ENCODE measurements at places on chromosomes 11 and 22.

DNA sequence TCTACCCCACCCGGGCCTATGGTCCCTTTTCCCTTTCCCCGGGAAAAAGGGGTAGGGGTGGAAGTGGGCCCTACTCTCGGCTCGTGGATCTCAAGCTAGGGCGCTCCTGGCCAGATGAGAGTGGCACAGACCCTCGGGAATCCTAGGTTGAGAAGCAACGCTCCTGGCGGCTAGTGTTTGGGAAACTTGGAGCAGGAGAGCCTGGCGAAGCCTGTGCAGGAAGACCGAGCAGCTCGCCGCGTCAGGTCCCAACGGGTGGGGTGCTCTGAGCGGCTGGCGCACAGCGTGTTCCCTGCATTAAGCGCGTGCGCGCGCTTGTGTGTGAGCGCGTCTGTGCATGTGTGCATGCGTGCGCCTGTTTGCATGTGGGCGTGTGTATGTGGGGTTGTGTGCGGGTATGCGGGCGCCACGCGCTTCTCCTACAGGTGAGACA lies 7.1 kb upstream of the FLI1 start:
- peak; percentile 60 for DNase-seq

DNA sequence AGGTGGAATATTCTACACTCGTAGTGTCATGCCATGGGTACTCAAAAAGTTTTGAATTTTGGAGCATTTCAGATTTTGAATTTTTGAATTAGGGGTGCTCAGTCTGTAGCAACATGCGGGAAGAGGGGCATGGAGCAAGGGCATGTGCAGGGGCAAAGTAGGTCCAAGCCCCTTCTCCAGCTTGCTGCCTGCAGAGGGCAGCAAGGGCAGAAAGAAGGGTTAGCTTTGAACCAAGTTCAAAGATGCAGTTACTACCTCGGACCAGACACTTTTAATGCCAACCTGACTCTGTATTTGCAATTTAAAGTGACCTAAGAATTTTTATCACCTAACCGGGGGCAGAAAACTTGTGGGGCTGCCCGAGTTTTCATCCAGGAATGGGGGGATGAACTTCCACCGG lies 68.2 kb downstream of the CD82 start:
- DNase-seq = no peak

- DNase-seq = no peak
These were observed 98.3 kb downstream of the TYR start for GRCh38 chr11:89275966-89276365.

DNA sequence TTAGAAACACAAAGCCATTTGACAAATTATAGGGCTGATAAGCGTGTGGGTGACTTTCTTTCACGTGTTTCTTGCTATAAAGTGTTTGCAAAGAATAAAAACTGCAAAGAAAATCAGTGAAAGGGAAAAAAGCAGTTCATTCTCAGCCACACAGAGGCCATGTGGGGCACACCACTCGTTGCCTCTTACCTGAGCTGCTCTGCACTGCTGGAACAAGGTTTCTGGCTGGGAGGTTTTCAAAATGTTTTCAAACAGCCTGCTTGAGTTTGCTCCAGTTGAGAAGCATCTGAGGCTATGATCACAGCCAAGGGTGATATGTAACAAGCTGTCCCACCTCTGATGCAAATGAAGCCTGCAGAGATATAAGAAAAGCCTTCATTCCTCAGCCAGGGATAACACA lies 14.7 kb upstream of the VSIG10L2 start:
- no peak for DNase-seq

DNA sequence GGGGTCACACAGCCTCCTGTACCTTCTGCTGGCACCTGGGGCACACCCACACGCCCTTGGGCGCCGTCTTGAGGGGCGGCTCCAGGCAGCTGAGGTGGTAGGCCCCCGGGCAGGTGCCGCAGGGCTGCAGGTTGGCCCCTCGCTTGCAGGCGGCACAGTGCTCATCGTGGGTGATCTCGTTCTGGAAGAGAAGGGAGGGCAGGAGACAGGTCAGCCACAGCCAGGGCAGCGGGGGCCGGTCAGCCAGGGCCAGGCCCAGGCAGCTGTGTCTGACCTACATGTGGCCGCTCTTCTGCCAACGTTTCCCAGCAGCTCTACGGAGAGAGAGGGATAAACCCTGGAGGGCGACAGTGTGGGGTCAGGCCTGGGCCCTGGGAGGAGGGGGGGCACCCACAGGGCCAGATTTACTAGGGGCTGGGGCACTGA lies 121.9 kb downstream of the PHF21B start:
- peak; percentile 20 for DNase-seq

DNA sequence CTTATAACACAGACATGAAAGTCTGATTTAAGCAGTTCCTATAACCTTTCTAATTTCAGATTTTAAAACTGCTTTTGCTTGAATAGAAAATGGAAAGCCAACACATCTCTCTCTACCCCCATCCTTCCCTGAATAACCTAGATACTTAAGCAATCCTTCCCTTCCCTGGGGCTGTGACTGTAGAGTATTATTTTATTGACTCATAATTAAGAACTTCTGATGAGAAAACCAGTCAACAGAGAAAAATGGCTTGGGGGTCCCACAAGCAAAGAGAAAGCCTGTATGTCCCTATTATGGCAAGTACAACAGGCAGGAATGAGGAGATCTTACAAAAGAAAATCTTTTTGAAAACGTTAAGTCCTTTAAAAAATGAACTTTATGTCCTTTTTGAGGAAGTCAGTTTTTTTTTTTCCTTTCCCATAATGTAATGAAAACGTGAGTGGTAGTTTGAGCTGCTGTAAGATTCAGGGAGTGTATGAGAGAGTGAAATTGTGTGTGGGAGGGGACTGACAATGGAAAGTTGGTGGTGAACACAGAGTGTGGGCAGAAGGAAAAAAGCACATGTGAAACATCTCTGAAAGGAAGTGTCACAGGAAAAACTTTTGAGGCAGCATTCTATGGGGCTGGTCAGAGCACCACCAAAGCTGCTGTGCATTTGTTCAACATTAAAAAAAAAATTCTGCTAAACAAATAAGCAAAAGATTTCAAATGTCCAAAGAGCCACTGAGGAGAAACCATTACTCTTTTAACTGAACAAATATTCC lies 154.6 kb downstream of the MAML2 start:
- no peak for DNase-seq

DNA sequence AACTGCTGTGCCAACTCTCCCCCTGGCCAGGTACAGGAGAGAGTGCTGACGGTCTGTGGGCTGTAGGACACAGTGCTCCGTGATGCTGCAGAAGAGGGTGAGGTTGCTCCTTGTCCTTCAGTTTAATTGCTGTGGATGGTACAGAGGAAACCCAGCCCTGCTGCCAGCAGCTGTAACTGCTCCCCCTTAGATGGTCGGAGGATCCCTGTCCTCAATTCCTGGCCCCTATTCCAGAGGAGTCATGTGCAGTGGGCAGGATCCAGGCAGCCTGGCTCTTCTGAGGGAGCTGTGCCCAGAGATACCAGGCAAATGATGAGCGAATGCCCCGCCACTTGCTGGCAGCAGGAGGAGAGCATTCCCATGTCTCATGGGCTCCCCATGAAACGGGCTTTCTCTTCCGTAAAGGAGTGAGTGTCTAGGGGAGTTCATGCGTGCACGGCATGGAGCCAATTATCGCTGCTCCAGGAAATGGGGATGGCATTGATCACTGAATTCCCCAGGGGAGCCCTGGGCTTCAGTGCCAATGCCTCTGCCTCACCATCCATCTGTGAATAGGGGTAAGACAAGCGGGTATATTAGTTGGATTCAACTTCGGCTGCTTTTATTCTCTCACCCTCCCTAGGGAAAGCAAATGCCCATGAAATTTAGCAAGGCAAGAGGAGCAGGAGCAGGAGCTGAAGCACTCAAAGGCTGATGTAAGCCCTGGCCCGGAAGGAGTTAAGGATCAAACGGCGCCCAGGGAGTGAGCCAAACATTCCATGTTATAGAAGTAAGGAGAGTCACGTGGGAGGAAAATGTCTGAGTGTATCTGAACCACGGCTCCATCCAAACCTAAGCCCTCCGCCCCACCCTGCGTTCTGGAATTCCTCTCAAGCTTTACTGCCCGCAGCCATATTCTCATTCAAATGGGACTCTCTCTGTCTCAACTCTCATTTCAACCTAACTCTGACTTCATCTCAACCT lies 51.0 kb upstream of the CSNK2A3 start:
- no peak for DNase-seq

DNA sequence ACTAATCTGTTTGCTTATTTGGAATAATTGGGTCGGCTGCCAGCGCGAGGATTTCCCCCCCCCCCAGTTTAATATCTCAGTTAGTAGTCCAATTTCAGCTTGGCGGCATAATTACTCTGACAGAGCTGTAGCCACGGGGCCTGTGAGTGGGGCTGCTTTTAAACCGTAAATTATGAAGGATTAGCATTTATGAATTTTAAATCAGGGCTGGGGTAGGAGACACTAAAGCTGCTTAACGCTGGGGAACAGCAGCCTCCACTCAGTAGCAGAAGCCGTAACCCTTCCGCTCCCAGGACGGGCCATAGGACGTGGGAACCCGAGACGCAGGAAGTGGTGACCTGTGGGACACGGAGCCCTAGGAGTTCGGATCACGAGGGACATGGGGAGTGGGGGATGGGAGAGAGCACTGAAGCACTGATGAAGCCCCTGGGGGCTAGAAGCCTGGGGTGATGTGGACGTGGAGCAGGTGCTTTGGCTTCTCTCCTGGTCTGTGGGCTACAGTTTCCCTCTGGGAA lies 66.2 kb upstream of the LMO1 start:
- DNase-seq = no peak

GRCh38 chr11:115286614-115287013 lies 217.6 kb downstream of the CADM1 start:
- DNase-seq = no peak

GRCh38 chr11:109940816-109941215 lies 152.4 kb upstream of the ZC3H12C start:
- no peak for DNase-seq

GRCh38 chr11:116727990-116728389 lies 44.8 kb downstream of the BUD13 start:
- no peak for DNase-seq

DNA sequence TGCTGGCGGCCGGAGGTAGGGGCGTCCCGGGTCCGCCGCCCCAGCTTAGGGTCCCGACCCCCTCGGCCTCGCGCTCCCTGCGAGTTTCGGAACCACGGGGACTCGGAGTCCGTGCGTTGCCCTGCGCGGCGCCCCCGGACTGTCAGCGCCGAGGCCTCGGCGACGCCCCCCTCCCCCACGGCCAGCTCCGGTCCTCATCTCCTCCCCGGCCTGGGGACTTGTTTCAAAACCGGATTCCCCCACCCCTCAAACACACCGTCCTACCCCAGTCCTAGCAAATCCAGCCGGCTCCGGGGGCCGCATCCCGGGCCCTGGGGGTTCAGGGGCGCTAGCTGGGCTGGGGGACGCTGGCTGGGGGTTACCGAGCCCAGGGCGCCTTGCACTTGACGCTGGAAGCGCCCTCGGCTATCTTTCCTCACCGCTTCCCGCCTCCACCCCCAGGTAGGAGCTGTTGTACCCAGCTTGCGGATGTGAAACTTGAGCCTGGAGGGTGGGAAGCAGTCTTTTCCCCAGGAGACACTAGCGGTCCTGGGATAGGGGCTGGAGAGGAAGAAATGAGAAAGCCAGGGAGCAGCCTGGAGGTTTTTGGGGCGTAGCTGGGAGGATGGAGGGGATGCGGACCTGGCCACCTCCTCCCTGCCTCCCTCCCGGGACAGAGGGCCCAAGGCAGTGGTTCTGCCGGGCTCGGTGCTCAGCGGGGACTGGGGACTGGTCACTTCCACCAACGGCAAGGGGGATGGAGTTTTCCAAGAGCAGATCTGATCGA lies 550 bp downstream of the FBLN1 start:
- DNase-seq = peak; percentile 46

GRCh38 chr11:62129590-62130282 lies 5.9 kb downstream of the INCENP start:
- no peak for DNase-seq

DNA sequence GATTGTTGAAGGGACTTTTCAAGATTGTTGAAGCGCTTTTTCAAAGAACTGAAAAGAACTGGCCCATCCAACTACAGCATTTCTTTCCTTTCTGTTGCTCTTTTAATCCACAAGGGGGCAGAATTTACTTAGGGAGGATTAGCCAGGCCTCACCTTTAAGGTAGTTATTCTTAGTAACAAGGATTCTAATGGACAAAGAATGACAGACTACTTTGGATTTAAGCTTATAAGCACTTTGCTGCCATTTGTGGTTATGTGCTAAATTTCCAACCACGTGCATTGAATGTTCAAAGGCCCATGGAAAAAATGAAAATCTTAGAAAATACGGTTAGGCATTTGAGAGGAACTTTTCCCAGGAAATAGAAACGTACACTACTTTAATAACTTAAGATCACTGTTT lies 49.5 kb upstream of the HSPA8 start:
- no peak for DNase-seq

GRCh38 chr22:33124471-33124870 lies 66.3 kb upstream of the SYN3 start:
- no peak for DNase-seq

DNA sequence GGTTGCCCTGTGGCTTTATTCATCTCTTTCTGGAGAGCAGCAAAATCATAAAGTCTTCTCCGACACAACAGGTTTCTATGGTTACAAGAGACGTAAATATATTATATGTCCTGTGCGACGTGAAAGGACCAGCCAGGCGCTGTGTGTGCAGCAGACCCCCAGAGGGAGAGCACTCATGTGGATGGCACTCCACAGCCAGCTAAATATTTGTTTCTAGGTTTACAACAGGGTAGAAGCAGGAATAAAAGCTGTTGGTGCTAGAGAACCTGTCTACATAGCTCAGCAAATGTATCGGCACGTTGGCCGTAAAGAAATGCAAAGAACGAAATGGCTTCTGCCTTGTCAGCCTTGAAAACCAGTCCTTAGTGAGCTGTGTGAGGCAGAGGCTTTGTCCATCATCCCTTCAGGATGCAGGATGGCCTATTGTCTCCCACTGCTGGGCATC lies 133.8 kb upstream of the PITPNB start:
- no peak for DNase-seq

DNA sequence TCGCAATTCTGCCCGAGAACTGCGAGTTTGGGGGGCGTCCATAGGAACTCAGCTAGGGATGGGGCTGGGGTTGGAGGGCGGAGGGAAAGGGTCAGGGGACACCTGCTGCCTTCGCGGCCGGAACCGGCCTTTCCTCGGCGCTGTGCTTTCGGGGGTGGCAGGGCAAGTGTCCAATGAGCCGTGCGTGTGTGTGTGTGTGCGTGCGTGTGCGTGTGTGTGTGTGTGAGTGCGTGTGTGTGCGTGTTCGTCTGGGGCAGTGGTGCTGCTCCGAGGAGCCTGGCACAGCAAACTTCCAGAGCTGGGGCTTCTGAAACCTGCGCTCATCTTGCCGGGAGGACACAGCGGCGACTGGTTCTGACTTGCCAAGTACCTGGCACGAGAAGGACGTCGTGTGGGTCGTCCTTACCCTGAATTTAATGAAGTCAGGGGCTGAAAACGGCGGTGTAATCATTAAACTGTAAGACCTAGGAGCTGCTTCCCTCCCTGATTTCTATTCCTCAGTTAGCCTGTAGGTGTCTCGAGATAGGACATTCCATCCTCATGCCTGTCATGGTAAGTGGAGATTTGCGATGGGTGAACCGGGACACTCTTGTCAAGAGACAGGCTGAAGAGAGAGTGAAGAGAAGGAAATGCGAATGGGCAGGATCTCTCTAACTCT lies 27.0 kb upstream of the AMOTL1 start:
- DNase-seq = peak; percentile 28

All from right lobe of liver (tissue), 6 donors.